ENCODE measurements at places on chromosomes 1 and 21.

DNA sequence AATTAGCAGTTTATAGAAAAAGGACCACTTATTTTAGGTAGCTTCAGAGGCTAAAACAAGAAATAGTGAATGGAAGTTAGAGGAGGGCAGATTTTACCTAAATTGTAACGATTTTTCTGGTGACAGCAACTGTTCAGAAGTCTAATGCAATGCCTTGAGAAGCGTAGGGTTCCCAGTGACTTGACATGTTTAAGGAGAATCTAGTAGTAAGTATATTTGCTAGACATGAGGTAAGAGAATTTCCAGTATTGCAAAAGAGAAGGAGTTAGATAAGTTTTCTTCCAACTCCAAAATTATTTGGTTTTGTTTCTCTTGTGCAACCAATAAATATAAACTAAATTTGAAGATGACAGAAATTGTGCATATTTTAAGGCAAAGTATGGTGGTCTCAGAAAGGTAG, 140.0 kb downstream of the SMYD3 start:
- no peak for DNase-seq

DNA sequence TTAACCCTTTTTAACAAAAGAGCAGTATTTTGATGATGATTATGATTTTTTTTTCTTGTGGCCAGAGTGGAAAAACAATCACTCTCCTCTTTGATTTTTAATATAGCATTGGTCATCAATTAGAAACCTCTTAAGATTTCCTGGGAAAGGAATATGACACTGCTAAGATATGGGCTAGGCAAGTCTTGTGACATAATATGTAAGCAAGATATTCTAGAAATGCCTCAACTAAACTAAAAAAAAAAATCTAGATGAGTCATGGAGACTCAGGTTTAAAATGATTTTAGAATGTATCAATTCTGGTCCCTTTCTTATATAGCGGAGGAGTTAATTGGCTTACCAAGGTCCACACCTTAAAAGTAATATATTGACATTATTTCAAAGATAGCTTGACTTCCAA, 60.3 kb upstream of the JUN start:
- no peak for DNase-seq

DNA sequence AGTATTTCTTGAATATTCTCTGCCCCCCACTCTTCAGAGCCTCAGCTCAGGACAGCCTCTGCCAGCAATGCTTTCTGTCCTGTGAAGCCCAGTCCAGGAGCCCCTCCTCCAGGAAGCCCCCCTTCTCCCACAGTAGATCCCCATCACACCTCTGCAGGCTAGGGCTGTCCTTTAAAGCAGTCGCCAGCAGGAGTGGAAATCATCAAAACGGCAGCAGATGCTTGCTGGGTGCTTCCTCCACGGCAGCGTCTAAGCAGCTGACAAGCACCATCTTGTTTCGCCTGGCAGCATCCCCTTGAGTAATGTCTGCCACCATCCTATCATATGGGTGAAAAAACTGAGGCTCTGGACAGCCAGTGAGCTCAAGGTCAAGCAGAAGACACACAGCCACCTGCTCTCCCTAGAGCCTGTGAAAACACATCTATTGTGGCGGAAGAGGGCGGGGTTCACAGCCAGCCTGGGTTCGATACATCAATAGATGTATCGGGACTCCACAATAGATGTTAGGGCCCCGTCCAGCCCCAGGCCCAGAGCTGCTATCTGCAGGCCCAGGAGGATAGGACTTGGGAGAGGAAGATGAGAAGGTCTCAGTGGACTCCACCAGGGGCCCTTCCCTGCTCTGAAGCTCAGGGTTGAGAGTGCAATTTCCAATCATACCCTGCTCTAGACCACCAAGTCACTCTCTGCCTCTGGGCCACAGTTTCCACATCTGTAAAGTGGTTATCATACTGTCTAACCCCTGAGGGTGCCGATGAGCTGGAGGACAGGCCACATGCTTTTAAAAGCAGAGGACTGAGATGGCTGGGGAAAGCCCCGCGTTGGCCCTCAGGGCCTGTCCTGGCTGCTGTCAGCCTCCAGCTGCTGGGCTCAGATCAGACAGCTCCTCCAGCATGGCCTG, 17.5 kb downstream of the RUNX3 start:
- DNase-seq: no peak

GRCh38 chr1:73517603-73518191, 680.3 kb downstream of the LRRIQ3 start:
- no peak for DNase-seq

DNA sequence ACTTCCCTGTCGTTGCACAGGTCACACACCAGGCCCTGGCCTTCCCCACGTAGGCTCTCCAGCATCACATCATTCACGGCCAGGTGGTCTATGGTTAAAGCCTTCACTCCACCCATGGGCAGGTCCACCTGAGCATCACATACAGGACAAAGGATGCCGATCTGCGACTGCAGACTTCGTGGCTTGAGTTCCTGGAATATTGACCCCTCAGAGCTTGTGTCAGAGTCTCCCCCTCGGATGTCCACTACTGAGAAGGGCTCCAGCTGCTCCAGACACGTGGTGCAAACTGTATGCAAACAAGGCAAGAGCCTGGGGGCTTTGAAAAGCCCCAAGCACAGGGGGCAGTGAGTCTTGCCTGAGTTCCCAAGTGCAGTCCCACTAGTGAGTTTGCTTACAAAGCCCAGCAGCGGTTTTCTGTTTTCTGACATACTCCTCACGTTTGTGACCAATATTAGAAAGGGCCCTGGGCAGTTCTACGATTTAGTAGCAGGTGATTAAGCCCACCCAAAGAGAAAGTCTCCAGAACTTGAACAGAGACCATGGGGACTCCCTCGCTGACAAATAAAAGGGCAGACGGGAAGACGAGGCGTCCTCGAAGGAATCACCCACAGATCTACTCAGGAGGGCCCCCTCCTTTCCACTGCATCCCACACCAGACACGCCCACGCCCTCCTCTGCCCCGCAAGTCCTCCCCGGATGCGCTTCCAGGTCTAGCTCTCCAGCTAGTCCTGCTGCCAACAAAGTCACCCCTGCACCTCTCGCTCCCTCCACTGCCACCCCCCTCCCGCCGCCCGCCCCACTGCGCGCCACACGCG, 568 bp downstream of the TRIM45 start:
- DNase-seq: peak; percentile 27

DNA sequence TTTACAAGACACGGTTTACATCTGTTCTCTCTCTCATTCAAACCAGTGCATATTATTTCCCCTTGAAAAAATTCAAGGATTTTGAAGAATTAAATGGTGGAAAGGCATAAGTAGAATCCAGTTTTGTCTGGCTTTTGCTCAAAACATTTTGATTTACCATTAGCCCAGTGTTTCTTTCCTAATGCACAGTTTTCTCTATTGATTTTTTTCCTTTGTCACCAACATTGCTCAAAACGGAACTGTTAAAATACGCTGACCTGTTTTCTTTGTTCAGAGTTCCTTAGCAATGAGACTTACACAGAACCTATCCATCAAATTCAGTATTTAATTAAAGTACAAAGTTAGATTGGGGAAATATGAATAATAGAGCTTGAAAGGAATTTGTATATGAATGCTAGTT, 162.4 kb downstream of the S1PR1 start:
- no peak for DNase-seq
